ENCODE measurements at places on chromosomes 3 and 15.

DNA sequence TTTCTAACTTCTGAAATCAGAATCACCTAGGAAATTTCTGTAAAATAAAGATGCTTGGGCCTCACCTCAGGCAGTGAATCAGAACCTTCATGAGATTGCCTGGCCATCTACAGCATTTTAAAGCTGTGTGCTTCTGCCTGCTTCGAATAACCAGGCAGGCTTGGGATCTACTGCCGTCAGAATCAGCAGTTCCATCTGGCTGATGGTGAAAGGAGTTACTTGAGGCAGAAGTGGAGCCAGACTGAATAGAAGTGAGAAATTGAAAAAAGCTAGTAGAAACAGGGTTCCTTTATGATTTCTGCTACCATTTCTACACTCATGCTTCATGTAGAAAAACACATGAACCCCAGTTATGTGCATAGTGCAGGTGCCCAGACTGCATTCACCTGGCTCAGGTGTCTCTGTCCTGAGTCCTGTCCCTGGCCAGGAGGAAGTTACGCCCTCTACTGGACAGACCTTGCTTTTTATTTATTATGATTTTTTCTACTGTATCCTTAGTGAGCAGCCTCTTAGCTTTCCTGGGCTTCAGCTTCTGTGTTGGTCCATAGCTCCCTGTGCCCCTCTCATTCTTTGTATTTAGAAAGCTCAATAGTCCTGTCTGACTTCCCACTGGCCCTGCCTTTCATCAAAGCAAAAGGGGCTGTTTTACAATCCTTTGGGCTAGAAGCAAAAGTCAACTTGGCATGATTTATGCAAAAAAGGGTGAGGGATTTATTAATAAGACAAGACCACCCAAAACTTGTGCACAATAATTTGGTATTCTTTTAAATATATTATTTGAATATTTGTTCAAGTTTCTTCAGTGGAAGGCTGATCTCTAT, 200.8 kb upstream of the GOLGA6L4 start:
- DNase-seq = no peak

- DNase-seq = no peak
Measured at GRCh38 chr15:82585072-82585471, 44.8 kb upstream of the RPS17 start.

DNA sequence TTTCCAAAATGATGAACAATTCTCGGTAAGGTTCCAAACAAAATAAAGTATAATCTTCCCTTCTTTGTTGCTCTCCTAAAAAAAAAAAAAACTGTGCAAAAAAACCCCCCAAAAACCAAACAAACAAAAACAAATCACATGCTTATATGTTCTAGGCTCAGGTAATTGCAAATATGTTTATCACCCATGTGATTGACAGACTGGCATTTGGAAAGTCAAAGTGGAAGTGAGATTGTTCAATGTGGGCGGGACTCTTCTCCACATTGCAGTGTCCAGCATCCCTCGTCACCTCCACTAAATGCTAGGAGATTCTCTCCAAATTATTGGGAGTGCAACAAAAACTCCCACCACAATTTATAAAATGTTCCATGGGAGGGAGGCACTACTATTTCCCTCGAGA, 57.6 kb upstream of the CACNA1D start:
- DNase-seq = no peak

- DNase-seq = no peak
Measured at GRCh38 chr3:156388497-156389448, 166.1 kb downstream of the SSR3 start.

DNA sequence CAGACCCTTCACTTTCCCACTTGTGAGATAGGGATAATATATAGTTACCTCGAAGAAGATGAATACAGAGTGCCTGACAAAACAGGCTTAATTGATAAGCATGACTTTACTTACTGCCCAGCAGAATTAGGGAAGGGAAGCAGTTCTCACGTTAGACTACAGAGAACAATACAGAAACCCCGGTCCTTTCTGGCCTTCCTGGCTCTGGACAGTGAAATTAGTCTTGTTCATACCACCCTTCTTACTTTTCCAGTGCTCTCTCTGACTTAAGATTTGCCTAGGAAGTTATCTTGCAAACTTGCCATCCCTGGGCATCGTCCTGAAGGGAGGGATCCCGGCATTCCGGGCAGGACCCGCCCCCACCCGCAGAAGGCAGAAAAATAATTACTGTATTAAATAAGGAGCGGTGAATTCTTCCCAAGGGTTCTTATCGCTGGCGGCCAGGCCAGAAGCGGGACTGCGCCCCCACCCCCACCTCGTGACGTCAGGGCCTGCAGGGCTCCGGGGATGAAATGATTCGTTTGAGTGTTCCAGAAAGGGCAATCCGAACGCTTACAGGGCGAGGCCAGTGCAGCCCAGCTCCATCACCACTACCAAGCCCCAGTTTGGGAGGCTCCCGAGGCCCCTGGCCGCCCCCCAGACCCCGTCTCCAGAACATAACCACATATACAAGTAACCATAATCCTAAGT, 8.4 kb downstream of the SOX2 start:
- no peak for DNase-seq

DNA sequence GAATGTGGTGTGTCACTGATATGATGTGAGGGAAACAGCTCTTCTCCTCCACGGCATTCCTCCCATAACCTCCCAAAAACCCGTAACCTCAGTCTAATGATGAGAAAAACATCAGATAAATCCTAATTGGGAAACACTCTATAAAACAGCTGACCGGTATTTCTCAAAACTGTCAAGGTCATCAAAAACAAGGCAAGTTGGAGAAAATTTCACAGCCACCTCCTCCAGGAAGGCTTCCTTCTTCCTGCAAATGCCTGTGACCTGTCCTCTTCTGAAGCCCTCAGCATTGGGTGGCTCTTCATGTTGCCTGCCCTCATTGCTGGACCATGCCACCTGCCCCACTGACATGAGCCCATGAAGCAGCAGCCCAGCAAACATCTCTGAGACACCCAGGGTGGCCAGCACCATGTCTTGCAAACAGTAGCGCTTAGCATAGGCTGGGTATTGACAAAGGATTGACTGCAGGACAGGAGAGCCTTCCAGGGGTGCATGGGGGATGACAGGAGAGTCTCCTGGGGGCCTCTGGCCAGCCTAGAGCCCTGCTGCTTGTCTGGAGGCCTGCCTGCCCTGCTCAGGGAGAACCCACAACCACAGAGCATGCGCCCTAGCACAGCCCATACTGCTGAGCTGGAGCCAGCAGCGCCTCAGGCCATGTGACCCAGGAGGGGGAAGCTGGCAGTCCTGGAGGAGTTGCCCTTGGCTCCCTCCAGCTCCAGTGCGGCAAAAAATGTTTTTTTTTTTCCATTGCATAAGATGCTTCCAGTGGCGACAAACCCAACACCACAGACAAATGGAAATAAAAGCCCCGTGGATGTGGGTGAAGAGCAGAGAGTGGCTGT, 49.7 kb downstream of the XXYLT1 start:
- DNase-seq = no peak

DNA sequence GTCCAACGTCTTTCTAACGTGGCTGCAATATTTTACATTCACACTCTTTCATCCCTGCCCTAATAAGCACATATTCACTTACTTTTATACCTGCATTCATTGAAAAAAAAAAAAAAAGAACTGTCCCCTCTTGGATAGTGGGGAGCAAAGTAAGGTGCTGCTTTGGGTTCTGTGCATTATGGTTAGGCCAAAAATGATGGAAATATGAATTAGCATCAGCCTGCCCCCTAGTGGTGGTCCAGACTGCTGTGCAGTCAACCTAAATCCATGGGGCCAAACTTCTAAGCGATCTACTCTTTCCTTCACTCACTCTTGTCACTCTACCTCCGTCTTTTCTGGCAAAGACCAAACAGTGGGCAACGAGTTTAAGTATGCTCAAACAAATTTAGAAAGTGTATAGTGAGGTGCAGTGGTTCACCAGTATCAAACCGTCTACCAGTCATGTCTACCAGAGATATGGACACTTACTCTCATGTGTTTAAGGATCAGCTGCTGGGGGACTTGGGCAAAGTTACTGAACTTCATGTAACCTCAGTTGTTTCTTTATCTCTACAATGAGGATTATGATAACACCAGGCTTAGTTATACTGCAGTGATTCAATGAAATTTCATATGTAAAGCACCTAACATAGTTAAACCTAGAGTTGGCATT, 61.5 kb upstream of the GRM7 start:
- DNase-seq = peak; percentile 2

DNA sequence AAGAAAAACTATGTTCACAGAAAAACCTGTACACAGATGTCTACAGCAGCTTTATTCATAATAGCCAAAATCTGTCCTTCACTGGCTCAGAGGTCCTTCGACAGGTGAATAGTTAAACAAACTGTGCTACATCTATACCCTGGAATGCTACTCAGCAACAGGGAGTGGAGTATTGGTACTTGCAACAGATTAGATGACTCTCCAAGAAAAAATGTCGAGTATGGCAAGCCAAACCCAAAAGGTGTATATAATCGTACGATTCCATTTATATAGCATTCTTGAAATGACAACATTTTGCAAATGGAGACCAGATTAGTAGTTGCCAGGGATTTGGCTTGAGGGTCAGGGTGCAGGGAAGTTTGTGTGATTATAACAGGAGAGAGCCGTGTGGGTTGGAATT, 22.4 kb upstream of the RGMA start:
- DNase-seq = no peak

DNA sequence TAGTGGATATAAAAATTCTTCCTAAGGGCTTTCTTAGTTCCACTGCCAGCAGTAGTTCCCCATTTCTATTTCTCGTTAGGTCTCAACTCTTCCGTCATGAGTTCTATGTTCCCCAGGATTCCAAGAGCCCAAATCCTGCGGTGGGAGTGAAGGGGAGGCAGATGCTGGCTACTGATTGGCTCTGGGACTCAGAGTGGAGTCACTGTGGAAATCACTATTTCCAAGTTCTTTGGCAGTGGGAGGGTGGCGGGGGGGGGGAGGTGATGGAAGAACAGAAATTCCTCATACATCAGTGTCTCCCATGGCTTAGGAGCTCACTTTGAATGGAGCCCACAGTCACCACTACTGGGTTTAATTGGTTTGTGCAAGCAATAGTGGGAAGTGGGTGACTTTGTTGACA, 5.6 kb downstream of the CCR1 start:
- DNase-seq = no peak

- no peak for DNase-seq
Measured at GRCh38 chr3:85081191-85081906, 122.6 kb downstream of the CADM2 start.

GRCh38 chr15:95799286-95800200, 531.0 kb upstream of the NR2F2 start:
- no peak for DNase-seq

DNA sequence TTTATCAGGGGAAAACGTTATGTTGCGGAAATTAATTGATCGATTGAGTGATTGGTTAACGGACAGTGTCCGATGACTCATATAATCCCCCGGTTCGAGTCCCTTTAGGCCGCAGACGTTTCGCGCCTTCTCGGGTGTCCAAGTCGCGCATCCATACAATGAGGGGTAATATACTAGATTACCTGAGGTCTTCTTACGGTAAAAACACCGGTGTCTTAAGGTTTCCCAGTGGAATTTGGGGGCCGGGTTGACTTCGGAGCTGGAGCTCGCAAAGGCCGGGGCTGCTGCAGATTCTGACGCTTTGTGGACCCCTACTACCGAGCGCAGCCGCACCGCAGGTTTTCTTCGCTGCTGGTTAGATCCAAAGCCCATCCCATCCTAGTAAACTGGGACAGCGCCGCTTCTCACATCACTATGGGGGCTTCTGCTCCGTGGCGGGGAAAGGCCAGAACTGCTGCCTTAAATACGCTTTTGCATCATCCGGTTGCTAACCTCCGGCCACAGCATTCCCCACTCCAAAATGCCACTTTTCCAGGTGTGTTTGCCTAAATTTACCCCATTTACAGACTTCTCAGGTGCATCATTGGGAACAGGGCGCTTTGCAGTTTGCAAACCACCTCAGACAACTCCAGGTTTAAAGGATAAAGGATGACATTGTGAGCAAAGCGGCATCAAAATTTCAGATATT, 858 bp upstream of the SACM1L start:
- peak; percentile 27 for DNase-seq

DNA sequence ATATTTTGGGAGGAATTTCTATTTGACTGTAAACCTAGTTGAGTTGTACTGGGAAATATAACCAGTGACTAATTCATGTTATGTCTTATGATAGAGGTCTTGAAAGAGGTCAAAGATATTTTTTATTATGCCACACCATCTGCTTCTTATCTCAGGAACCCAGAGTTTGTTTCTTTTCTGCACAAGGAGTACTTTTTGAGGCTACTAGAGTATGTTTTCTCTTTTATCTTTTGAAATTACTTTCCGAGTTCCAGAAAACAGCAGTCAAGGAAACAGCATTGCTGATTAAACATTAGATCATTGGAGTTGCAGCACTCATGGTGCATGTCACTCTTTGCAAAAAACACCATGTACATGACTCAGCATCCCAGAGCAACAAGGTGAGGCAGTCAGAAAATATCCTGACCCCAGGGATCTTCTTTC, 645.8 kb upstream of the NR2F2 start:
- no peak for DNase-seq

GRCh38 chr3:183870563-183870962, 14.1 kb downstream of the PARL start:
- DNase-seq = no peak

DNA sequence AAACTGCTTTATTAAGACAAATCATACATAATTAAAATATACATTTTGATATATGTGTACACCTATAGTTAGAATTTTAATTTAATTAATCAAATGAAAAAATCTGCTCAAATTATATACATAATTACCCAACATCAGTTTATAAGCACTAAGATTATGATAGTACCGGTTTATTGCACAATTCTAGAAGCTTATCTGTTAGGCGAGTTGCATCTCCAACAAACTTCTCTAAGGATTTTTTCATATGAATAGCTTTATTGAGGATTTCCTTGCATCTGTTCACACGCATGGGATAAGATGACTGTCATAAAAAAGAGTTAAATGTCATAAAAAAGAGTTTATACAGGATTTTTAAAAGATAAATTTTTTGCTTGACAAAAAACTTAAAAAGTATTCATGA, 19.9 kb upstream of the XRN1 start:
- no peak for DNase-seq

DNA sequence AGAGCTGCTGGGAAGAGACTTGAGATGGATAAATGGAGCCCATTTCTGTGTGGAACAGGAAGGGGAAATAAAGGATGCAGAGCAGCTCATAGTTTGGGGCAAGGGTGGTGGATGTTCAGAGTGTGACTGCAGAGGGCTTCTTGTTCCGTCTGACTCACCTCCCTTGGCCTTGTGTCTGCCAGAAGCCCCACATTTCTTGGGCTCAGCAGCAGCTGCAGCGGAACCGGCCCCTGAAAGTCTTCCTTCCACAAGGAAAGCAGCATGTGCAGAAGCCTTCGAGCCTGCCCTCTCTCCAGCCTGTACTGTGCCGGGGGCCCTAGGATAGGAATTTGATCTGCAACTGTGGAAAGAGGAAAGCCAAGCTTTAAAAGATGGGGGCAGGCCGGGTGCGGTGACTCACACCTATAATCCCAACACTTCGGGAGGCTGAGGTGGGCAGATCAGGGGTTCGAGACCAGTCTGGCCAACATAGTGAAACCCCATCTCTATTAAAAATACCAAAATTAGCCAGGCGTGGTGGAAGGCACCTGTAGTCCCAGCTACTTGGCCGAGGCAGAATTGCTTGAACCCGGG, 11.5 kb downstream of the CDAN1 start:
- no peak for DNase-seq

GRCh38 chr3:193470710-193471109, 84.0 kb downstream of the ATP13A4 start:
- DNase-seq = no peak

All from CD4-positive, alpha-beta T cell treated with Interleukin-4 for 4 hours (primary cell).